Frontal cortex (tissue), 4 donors: ENCODE measurements at places on chromosomes 1 and 21. TPM values are rescaled to one million over a fixed set of nuclear protein-coding genes. Genes with fewer than 3 reads are reported as not detected.

Gene PRKAA2
- total RNA-seq, result 44.4 TPM

Gene ADCY10
- 0.41 TPM for total RNA-seq

Gene SPRR2B
- total RNA-seq, result not detected

Gene ADAMTSL4
- total RNA-seq, result under 0.01 TPM
